Natural killer cell (primary cell): ENCODE measurements at places on chromosomes 13 and 19.

DNA sequence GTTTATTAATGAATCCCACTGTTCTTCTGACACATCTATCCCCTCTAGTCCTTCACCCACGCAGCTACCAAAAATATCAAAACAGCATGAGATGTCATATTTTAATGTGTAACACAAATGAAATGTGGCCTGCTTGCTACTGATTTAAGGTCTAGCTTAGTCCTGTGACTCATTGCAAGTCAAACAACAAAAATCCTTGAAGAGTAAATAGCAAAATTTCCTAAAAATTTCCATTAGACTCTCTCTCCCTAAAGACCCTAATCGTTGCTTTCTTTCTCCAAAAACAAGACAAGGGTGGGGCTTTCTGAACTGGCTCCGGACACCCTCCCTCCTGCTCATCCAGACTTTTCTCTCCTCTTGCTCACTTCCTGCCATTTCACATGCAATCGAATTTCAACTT, 99.9 kb upstream of the IPO5 start:
- no peak for DNase-seq

- DNase-seq = no peak
Measured at GRCh38 chr13:110443622-110444225, 117.8 kb downstream of the RAB20 start.

DNA sequence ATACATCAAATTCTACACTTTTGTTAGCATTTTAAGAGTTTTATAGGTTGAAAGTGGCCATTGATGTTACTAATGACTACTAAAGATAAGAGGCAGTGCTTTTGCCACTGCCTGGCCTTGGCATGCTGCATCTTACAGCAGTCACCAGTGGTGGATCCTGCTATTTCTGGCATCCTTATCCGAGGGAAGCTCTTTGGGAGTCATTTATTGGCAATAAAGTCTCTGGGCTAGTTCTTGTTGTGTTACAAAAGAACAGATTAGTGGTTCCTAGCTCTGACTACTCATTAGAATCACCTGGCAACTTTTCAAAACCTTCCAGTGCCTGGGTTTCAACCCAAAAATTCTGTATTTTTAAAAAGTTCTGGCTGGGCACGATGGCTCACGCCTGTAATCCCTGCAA, 94.5 kb downstream of the ZMYM2 start:
- DNase-seq = no peak

GRCh38 chr13:67045357-67045756, 184.8 kb downstream of the PCDH9 start:
- DNase-seq = no peak

DNA sequence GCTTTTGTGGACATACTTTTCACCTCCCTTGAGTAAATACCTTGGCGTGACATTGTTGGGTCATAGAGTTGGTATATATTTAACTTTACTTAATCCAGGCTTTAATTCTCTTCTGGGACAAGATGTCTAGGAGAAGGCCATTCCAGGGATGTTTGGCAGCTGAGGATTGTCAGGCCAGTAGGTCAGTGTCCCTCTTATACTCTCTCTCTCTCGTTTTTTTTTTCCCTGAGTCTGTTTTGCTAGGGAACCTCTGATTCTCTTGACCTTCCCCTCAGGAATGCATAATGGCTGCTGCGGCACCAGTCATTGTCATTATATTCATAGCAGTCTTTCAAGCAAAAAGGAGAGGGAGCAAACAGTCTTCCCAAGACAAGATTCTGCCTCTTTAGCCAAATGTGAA, 48.8 kb downstream of the BICRA start:
- no peak for DNase-seq

- no peak for DNase-seq
Measured at GRCh38 chr13:45295536-45295935, 45.4 kb downstream of the TPT1 start.

GRCh38 chr13:80037505-80037888, 303.4 kb downstream of the SPRY2 start:
- DNase-seq = no peak

- DNase-seq = no peak
Measured at GRCh38 chr13:21371011-21371410, 88.1 kb downstream of the ZDHHC20 start.

DNA sequence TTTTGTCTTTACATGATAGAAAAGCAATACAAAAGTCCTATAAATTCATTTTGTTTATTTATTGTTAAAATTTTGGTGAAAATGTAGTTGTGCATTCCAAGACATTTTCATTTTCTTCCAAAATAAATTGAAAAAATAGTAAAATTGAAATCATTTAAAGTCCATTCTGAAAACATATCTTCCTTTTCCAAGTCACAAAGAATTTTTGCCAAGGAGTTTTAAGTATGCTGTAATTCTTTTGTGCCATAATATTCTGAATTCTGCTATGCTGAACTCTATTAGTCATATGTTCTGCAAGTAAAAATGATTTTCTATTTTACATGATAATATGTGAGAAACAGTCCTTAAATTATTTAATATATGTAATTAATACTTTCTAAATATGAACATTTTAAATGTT, 879.6 kb upstream of the SLC10A2 start:
- DNase-seq = no peak

GRCh38 chr13:113796964-113797676, 38.1 kb downstream of the TMEM255B start:
- no peak for DNase-seq

DNA sequence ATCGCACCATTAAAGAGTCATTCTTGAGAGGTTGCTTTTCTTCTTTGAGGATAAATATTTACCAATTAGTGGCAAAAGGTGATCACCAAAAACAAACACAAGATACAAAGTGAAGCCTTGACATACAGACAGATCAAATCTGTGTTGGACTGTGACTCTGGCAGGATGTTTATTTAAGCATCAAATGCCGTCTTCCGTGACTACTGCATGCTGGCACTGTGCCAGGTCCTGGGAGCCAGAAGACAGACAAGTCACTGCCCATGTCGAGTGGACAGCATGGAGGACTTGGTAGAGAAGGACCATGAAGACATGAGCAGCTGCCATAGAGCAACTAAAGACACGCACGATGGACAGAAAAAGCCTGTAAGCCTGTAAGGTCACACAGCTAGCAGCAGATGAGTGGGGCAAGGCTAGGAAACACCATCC, 92.8 kb upstream of the FARP1 start:
- no peak for DNase-seq

DNA sequence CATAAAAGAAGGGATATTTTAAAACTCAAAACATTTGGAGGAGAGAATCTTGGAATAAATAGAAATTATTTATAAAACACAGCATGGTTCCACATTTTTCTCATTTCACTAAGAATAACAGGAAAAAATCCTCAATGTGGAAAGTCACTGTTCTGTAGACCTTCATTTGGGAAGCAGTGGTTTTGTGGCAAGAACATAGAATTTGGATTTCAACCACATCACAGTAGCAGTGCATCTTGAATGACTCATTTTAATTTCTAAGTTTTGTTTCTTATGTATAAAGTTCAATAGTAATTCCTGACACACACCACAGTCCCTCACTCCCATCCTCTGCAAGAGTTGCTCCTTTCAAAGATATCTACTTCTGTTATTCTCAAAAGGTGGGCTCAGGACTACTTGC, 264.0 kb downstream of the ENOX1 start:
- DNase-seq = no peak

DNA sequence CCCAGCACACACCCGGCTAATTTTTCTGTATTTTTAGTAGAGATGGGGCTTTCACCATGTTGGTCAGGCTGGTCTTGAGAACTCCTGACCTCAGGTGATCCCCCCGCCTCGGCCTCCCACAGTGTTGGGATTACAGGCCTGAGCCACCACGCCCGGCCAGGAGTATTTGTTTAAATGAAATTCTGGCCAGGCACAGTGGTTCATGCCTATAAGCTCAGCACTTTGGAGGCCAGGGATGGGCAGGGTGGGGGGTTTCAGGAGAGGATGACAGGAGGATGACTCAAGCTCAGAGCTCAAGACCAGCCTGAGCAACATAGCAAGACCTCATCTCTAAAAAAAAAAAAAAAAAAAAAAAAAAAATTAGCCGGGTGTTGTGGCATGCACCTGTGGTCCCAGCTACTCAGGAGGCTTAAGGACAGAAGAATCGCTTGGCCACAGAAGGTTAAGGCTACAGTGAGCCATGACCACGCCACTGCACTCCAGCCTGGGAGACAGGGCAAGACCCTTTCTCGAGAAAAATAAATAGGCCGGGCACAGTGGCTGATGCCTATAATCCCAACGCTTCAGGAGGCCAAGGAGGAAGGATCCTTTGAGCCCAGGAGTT, 8.2 kb upstream of the DHDH start:
- DNase-seq = no peak

- no peak for DNase-seq
Measured at GRCh38 chr13:77416666-77417212, 89.8 kb upstream of the MYCBP2 start.

- DNase-seq = no peak
Measured at GRCh38 chr13:85528491-85529217, 270.6 kb downstream of the SLITRK6 start.

- no peak for DNase-seq
Measured at GRCh38 chr13:91630946-91631345, 232.5 kb downstream of the GPC5 start.

GRCh38 chr19:42199440-42200115, 17.9 kb downstream of the DEDD2 start:
- DNase-seq = peak; percentile 73

DNA sequence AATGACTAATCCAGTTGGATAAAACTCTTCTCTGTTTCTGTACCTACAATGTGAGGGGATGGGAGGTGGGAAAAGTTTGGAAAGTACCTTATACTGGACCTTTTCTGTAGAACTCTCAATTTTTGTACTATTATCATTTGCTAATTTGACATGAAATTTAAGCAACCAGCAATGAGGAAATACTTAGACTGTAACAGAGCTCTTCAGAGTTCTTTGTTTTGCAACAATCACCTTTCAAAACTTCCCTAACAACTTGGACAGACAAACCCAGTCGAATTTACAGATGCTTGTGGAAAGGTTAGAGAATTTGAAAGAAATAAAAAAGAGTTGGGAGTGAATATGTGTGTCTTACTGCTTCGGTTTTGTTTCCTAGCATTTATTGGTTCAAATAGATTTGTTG, 16.8 kb downstream of the KBTBD7 start:
- no peak for DNase-seq

GRCh38 chr13:24906268-24906667, 142.3 kb downstream of the RNF17 start:
- DNase-seq = no peak

DNA sequence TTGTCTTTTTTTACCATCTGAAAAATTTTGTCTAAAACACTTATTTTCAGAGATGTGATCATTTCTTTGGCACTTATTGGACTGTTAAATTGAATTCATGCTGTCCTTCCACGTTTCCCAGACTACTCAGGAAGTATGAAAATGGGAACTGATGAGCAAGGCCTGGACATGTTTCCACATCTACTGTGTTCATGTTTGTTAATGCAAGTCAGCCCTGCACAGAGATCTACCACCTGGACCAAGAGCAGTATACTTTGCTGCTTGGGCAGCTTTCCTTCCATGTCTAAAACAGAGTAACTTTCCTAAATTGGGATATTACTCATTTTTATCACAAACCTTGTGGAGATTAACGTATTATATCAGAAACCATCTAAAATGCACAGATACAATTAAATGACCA, 687.4 kb downstream of the DIAPH3 start:
- no peak for DNase-seq

- no peak for DNase-seq
Measured at GRCh38 chr13:109698779-109699178, 87.6 kb downstream of the IRS2 start.

DNA sequence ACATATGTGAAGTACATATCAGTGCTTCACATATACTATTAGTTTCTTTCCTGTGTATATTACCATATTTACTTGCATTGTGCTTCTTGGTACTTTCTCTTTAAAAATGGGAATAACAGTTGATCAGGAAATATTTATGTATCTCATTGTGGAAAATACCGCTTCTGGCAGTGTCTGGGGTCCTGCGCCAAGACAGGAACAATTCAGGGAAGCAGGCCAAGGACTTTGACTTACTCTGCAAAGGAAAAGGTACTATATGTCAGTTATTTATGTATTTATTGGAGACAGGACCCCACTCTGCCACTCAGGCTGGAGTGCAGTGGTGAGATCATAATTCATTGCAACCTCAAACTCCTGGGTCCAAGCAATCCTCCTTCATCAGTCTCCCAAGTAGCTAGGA, 57.7 kb upstream of the NBEA start:
- no peak for DNase-seq

DNA sequence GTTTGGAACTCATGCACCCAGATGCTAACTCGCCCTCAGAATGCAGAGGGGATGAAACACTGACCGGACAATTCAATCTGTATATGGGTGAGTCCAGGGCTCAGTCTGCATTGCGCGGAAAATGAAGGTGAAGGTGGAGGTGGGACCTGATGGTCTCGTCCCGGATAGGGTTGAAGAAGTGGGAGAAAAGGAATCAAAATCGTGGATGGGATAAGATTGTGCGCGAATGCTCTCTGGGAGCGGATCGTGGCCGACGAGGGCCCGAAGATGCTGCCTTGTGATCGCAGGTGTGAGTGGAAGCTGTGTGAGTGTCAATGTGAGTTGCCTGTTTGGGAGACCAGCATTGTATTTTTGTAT, 594 bp upstream of the ZNF850 start:
- no peak for DNase-seq

GRCh38 chr19:58355908-58356765, 2.8 kb upstream of the A1BG start:
- DNase-seq = peak; percentile 71

GRCh38 chr13:107291875-107292274, 723.9 kb upstream of the ARGLU1 start:
- no peak for DNase-seq

DNA sequence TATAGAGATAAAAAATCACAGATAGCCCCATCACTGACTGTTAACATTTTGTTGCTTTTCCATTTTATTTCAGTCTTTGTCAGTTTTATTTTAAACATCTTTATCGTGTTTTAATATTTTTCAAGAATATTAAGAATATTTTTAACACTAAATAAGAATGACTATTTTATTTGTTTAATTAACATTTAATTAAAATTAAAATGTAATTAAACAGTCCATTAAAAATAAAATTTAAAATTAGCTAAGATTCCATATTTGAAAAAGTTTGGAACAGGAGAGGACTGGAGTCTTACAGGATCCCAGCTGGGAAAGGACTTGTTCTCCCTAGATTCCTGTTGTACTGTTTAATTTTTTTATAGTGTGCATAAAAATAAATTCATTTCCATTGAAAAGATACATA, 54.5 kb downstream of the RGCC start:
- no peak for DNase-seq

GRCh38 chr13:93039131-93039530, 187.5 kb upstream of the GPC6 start:
- DNase-seq = no peak

DNA sequence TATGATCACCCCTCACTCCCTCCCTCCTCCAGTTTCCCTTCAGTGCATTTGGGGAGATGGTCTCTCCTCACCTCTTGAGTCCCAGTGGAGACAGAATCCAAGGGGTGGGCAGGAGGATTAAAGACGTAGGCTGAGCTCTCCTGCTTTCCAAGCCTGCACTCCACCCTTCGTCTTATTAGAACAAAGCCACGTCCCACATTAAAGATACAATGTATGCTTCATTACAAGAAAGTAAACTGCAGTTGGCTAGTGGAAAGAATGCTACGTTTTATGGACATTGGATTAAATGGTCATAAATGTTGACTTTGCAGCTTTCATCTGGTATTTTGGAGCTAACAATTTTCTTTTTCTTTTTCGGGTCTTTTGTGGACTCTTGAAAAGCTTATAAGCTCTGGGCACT, 1.5 kb upstream of the KLK11 start:
- no peak for DNase-seq
